ENCODE measurements at places on chromosomes 2 and 18.

DNA sequence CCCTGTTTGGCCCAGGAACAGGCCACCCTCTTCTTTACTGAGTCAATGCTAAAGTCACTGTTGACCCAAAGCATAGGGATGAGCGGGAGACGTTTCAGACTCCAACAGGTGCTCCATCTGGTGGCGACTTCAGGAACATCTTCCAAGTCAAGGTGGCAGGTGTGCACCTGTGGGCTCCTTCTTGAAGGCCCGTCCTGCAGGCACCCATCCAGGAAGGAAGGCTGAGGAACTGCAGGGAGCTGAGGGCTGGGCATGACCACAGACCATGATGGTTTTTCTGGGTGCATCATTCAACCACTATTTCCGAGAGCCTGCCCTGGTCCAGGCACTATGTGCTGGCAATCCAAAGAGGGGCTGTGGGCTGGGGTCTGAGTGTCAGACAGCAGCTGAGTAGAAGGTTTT lies 142.8 kb downstream of the NDUFA10 start:
- DNase-seq = peak; percentile 8

DNA sequence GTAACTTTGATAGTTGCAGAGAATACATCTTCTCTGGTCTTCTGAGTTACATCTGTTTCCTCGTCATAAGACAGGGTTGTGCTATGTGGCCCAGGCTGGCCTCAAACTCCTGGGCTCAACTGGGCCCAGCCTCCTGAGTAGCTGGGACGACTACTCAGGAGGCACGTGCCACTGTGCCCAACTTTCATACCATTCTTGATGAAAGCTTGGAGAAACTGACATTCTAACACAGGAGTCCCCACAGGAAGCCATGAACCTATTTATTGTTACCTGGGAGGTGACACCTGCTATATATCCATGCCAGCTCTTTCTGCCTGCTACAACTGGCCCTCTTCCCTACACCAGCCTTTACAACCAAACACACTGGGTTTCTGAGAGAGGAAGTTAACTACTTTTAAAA lies 19.1 kb downstream of the EIF2AK3 start:
- no peak for DNase-seq

DNA sequence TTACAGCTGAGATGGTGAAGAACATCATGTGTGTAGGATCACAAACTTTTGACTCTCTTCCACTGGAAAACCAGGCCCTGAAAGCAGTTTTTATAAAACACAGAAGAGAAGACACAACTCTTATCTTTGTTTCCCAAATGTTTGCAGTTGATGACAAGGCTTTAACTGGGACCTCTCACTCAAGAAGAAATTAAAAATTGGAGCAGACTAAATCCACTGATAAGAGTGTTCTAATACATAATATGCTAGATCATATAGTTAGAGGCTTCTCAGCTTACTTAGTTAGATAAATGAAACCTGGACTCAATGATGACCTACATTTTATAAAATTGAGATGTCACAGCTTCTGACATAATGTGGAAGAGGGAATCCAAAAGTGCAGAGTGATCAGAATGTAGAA lies 158.3 kb upstream of the WDSUB1 start:
- DNase-seq = no peak

- peak; percentile 50 for DNase-seq
Measured at GRCh38 chr2:112884869-112885505, 26.0 kb upstream of the IL37 start.

DNA sequence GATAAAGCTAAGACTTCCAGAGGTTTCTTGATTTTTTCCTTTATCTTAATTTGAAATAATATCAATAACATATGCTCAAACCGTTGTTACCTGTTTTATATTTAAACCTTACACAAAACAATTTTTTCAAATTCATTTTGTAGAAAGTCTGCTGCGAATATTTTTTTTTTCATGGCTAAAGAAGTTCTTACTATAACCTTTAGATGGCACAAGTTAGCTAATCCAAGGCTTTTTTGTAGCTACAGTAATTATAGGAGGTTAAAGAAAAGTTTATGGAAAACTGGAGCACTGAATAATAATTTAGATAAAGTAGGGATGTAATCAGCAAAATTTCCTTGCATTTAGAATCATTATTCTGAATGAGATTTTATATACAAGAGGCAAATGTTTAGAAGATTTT lies 78.0 kb upstream of the PNPT1 start:
- DNase-seq = no peak

- peak; percentile 84 for DNase-seq
Measured at GRCh38 chr2:113324684-113325160, 46.0 kb upstream of the PAX8 start.

GRCh38 chr2:150767991-150768746 lies 280.7 kb upstream of the RND3 start:
- no peak for DNase-seq

- no peak for DNase-seq
Measured at GRCh38 chr2:101741775-101742520, 44.4 kb downstream of the MAP4K4 start.

GRCh38 chr2:186422226-186422625 lies 63.8 kb upstream of the ZC3H15 start:
- DNase-seq = no peak

DNA sequence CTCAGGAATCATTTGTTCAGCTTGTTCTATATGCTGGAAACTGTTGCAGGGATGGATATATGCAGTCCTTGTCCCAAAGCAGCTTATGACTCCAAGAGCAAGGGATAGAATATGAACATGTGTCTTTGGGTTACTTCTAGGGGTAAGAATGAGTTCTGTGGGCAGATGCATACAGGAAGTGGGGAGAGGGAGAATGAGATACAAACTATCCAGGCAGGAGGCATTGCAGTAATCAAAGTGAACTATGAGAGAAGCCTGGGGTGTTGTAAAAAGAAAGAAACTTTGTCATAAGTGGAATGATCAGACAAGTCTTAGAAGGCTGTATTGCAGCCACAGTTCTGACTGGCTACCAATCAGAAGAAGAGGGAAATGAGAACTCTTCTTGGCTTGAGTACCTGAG lies 44.8 kb upstream of the RAB6D start:
- DNase-seq = no peak

Data from SJSA1 (cell line).